ENCODE measurements at places on chromosomes 16 and 17. TPM values are rescaled to one million over a fixed set of nuclear protein-coding genes. Genes with fewer than 3 reads are reported as not detected.

DNA sequence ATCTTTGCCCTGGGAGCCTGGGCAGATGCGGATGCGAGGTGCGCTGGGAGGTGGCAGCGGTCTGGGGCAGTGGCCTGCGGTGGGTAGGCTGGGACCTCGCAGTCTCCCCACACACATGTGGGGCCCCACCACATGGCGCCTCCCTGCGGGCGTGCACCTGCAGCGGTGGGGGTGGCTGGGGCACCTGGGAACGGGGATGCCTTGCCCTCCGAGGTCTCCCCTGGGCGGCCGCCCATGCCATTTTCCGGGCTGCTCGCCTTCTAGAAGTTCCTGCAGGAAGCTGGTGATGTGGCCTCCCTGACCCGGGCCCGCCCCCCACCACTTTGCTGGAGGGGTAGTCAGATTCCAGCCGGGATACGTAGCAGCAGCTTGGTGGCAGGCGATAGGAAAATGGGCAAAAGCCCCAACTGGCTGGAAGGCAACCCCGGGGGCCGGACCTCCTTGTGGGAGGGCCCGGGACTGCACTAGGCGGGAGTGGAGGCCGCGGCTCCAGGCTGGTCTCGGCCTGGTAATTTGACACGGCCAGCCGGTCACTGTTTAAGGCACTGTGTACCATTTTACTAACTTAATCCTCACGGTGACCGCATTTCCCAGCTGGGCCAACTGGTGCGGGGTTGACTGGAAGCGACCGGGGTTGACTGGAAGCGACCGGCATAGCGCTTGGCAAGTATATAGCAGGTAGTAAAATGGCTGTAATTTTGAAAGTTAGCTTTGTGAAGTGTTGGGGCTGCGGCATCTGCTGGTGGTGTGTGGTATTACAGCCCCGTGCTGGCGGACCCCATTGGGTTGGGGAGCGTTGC, 38.5 kb downstream of the IGF2BP1 start:
- DNase-seq, result peak; percentile 43

GRCh38 chr17:44417553-44417952, 28.1 kb upstream of the ITGA2B start:
- no peak for DNase-seq

GRCh38 chr16:69311533-69312387, 610 bp downstream of the VPS4A start:
- no peak for DNase-seq

- DNase-seq, result no peak
Measured at GRCh38 chr16:74078511-74079231, 217.9 kb upstream of the PSMD7 start.

GRCh38 chr17:3986270-3986938, 22.2 kb upstream of the ATP2A3 start:
- DNase-seq, result no peak

DNA sequence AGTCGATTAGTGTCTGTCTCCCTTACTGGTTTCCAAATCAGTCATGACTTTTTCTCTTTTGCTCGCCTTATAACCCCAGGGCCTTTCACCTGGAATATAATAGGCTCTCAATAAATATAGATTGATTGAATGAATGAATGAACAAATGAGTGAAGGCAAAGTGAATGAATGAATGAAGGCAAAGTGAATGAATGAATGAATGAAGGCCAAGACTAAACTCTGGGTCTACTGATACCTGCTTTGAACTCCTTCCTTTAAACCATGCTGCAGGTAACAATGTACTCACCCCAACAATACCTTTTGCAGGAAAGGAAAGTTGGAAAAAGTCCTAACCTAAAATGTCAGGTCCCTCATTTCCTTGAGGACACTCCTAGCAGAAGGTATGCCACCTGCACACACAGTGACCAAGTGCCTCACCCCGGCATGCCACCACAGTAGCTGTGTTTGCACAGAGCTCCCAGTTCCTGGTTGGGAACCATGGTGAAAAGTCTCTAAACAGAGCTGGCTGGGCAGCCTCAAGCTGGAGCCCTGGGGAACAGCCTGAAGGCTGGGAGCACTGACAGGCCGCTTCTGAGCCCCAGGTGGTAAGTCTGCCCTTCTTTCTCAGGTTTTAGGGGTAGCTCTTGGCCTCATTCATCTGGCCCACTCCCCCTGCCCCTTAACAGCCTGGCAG, 42.7 kb upstream of the ANKFN1 start:
- DNase-seq, result no peak

GRCh38 chr17:43079641-43080302, 45.4 kb downstream of the BRCA1 start:
- no peak for DNase-seq

DNA sequence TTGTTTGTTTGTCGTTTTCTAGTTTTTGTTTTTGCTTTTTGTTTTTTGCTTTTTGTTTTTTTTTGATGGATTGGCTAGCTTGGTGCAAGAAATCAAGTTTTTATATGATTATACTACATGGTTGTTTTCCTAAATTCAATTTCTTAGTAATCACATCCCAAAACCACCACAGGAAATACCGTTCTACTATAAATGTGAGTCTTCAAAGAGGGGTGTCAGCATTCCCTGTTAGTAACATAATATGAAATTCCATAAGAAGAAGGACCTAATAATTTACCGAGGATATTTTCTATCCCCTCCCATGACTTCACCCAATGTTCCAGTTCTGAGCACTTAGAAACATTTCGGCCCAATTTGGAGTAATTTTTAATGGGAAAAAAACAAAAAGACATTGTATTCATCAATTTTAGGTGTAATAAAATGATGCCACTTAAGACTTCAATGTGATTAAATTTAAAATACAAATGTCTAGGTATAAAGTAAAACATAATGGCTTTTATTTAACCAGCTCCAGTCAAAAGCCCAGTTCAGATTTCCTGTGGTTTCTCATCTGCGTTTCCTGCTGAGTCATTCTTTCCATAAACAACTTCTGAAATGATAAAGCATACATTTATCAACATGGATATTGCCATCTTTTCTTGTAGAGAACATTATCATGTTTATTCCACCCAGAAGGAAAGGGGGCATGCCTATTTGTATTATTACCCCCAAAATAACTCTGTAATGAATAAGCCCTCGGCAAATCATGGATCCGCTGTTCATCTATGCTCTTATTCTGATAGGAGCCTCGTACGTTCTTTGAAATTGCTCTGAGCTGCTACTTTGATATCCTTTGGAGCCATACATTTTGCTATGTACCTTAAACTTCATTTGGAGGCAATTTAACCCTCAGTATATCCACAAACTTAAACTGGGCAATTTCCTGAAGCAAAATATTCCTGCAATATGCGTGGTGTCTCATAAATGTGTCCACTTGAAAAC, 28.1 kb downstream of the HSBP1 start:
- DNase-seq, result no peak

GRCh38 chr17:75344666-75345065, 55.4 kb upstream of the SLC25A19 start:
- no peak for DNase-seq

DNA sequence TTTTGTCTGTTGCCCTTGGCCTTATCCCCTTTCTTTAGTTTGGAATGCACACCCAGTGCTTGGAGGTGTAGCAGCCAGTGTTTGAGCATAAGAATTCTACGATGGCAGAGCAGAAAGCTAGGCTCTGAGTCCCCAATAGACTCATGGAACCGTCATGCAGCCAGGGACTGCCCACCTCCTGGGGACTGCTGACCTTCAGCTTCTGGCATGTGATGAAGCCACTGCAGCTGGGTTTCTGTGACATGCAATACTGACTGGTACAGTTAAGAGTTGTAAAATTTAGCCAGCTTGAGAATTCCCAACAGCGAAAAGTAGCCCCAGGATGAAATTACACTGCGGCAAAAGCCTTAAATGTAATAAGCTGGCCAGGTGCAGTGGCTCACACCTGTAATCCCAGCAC, 9.0 kb upstream of the MAP3K14 start:
- no peak for DNase-seq

Gene CHAD
- polyA plus RNA-seq, result 5.2 TPM

Measured in left lung (tissue), 14 donors.